Muscle of back (tissue), 13 donors: ENCODE measurements at places on chromosomes 16 and 17. TPM values are rescaled to one million over a fixed set of nuclear protein-coding genes. Genes with fewer than 3 reads are reported as not detected.

The INCA1 gene
- 3.0 TPM for polyA plus RNA-seq

The KRT222 gene
- polyA plus RNA-seq: not detected

The PIK3R5 gene
- polyA plus RNA-seq: 1.2 TPM

The TEX14 gene
- 3.8 TPM for polyA plus RNA-seq
